ENCODE measurements at places on chromosomes 2 and 18. TPM values are rescaled to one million over a fixed set of nuclear protein-coding genes. Genes with fewer than 3 reads are reported as not detected.

The CHST10 gene
- 10.6 TPM for total RNA-seq

The CPS1 gene
- 4.2 TPM for total RNA-seq

The TNFAIP6 gene
- 44.2 TPM for total RNA-seq

The B3GNT2 gene
- 21.0 TPM for total RNA-seq

The TUBB8B gene
- total RNA-seq: not detected

The LRRFIP1 gene
- total RNA-seq: 44.4 TPM

The AOX1 gene
- total RNA-seq: 11.9 TPM

The GULP1 gene
- 79.6 TPM for total RNA-seq

The AMER3 gene
- total RNA-seq: not detected

The MALL gene
- 2.4 TPM for total RNA-seq

The EIPR1 gene
- 27.4 TPM for total RNA-seq

The CRYBA2 gene
- total RNA-seq: not detected

The CD302 gene
- 4.2 TPM for total RNA-seq

The MC5R gene
- total RNA-seq: not detected

The KCNIP3 gene
- 0.57 TPM for total RNA-seq

The LDLRAD4 gene
- 0.14 TPM for total RNA-seq

All from placental pericyte (primary cell).